HEK293T (cell line): ENCODE measurements at places on chromosomes 7 and 10.

- no peak for DNase-seq
These were observed 59.1 kb upstream of the PPP2R2D start for GRCh38 chr10:131841661-131842139.

DNA sequence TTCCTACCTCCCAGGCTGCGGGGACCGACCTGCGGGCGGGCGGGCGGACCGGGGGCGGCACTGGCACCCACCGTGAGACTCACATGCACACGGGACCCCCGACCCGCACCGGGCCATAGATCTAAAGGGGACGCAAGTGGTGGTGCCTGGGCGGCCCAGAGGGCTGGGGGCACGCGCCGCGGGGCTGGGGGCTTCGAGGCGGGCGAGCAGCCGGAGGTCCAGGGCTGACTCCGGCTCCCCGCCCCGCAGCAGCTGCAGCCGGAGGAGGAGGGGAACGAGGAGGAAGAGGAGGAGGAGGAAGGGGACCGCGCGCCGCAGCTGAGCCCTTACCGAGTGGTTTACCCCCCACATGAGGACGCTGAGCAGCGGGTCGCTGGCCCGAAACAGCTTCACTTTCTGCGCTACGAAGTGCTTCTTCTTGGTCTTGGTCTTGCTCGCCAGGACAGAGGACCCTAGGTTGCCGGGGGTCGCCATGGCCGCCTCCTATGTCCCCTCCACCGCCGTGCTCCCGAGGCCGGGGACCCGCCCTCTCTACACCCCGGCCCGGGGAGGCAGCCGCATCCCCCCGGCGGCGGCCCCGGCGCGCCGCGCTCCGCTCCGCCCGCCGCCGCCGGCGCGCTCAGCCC, 412 bp downstream of the PIP4K2A start:
- DNase-seq: no peak

DNA sequence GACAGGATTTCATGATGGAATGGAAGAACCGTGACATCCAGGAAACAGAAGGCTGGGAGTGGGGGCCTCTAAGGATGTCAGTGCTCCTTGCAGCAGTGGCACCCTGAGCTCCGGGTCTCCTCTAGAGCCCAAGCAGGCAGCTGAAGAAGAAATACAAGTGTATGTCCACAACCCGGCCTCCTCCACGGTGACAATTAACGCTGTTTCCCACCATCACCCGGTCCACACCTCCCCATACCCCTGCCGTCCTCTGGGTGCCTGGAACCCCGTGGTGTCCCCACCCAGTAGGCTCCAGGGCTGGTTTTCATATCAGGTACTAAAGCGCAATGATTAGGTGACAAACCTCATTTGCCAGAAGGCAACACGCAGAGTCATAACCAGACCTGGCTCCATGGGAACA, 30.3 kb downstream of the GRID1 start:
- no peak for DNase-seq

- DNase-seq: no peak
These were observed 22.0 kb upstream of the TMEM120A start for GRCh38 chr7:76016191-76016947.

DNA sequence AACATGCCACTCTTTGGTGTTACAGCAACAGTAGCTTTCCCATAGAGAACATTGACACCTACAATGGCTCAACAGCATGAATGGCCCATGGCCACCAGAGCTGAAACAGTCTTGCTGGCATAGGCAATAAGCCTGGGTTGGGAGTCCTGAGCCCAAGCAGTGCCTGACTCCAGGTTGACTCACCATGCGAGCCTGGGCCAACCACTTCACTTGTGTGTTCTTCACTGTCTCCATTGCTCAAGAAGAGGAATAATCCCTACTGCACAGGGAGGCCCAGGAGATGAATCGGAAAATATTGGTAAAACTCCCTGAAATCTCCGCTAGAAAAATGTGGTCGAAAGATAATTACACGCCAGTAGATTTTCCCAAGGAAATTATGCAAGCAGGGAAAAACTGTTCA, 89.2 kb upstream of the INHBA start:
- no peak for DNase-seq
